ENCODE measurements at places on chromosomes 7 and 10.

GRCh38 chr7:82202107-82202506, 241.5 kb downstream of the CACNA2D1 start:
- DNase-seq = no peak

- DNase-seq = no peak
Observed at GRCh38 chr10:66572700-66573099, 353.1 kb upstream of the LRRTM3 start.

GRCh38 chr7:19117870-19118608, 603 bp upstream of the TWIST1 start:
- DNase-seq = no peak

GRCh38 chr10:14306190-14306589, 24.5 kb downstream of the FRMD4A start:
- no peak for DNase-seq

DNA sequence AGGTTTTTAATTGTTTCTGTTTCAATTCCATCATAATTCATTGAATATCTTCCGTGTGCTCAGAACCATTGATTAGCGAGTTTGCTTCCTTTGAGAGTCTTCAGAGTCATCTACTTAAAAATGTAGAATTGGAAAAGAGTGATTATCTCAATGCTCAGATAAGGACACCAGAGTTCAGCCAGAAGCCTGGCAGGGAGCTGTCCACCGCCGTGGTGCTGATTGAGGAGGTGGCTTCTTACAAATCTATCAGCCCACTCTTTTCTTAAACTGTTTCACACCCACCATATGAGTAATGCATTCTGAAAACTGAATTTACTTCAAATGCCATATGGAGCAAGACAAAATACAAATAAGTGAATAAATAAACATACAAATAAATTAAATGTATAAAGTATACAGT, 79.3 kb downstream of the INSYN2A start:
- DNase-seq = no peak

- no peak for DNase-seq
Observed at GRCh38 chr7:38548605-38549004, 82.6 kb downstream of the AMPH start.
